ENCODE measurements at places on chromosomes 2 and 18.

DNA sequence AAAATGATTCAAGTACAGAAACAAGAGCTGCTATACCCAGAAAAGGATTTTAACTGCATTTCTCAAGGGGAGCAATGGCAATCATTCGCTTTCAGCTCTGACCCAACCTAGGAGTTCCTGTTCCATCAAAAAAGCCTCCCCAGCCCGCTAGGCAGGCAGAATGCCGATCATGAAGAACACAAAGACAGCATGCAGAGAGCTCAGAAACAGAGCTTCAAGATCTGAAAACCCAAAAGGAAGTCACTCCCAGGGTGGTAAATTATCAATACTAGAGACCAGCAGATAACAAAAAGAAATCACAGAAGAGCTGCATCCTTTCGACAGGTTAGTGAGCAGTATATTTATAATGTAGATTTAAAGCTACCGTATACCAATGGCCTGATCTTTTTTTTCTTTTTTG lies 84.8 kb upstream of the CRIM1 start:
- no peak for DNase-seq

GRCh38 chr2:18311420-18312195 lies 248.8 kb downstream of the RDH14 start:
- no peak for DNase-seq

- DNase-seq = no peak
Observed at GRCh38 chr2:105473011-105473410, 74.2 kb upstream of the FHL2 start.

DNA sequence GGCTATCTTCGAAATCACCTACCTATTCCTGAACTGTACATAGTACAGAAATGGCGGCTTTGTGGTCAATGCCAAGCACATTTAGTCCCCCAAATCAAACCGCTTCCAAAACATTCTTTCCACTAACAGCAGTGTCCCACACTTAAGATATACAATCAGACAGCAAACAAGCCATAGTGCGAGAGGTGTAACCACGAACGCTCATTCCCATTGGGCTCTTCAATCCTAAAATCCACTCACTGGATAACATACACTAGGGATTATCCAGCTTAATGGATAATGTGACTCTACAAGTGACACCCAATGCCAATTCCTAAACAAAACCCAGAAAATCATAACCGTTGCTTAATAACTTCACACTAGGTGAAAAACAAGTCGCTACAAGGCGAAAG lies 2.0 kb downstream of the XPO1 start:
- DNase-seq = no peak

DNA sequence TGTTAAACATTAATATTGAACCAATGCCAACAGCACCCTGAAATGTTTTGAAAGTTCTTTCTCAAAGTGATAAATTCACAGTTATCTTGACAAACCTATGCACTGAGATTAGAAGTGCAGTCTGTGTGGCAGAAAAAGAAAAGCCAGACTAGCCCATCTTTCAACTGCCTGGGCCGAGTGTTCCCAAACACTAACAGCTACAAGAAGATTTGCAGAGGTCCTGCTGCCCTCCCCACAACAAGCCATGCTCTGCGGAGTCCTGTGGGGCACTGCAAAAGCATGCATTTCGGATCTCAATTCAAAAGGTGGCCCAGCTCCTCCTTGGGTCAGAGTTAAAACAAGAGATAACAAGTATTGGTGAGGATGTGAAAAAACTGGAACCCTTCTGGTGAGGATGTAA lies 208.4 kb upstream of the TMEM200C start:
- no peak for DNase-seq

- DNase-seq = no peak
Observed at GRCh38 chr18:77038182-77038858, 94.3 kb downstream of the MBP start.

DNA sequence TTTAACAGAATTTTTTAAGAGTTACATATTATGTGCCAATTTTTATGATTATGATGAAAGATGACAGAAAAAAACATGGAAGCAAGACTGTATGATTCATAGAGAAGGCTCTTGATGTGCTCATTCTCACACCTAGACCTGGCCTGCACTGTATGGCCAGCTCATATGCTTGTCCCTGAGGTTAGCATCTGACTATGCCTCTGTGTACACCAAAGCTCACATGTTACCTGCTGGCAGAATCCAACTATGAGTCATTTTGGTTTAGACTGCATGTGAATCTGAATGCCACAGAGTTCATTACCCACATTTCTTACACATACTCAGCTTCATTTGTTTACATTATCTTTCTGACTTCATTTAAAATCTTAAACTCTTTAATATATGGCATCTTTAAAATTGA lies 139.0 kb downstream of the DSC3 start:
- no peak for DNase-seq

- DNase-seq = no peak
Observed at GRCh38 chr2:16059393-16060016, 119.2 kb downstream of the MYCN start.

- DNase-seq = no peak
Observed at GRCh38 chr2:237487496-237487895, 445 bp downstream of the MLPH start.

- no peak for DNase-seq
Observed at GRCh38 chr2:39703181-39703872, 37.6 kb downstream of the TMEM178A start.

GRCh38 chr2:118611691-118612090 lies 235.8 kb downstream of the EN1 start:
- no peak for DNase-seq

DNA sequence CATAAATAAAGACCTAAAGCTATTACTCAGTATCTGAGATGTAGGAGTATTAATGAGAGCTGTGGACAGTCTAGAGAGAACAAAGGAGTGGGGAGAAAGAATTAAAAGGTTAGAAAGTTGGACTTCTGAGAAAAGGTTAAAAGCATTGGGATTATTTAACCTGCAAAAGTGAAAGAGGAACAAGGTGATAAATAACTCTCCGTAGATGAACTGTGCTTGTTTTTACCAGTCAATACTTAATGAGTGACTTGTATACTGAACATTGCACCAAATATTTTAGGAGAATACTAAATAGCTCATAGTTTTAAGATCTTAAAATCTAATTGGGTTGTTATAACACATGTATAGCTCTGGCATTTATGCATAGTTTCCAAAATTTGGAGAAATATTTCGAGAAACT lies 137.5 kb downstream of the GPD2 start:
- no peak for DNase-seq

DNA sequence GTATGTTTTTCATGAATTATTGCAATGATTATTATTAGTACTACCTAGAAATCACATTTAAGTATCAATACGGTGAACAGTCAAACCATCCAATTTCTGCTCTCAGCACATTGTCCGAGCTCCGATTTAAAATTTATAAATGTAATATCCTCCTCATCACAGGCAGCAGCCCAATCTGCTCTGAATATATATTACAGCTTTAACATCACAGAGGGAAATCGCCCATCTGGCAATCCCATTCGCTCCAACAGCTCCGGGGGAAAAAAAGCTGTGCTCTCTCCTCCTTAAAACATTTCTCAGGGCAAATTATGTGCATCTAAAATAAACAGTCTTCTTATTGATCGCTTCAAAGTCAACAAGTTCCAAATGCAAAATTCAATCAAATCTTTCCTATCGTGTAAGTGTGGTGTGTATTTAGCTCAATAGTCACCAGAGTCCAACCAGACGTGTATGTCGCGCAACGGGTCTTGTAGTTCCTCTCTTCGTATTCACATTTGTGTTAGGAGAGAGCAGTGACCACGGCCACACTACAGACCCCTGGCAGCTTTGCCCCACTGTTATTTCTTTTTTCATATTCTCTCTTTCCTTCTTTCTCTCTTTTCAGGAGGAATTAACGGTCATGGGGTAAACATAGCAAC lies 2.4 kb downstream of the FIGN start:
- DNase-seq = no peak

DNA sequence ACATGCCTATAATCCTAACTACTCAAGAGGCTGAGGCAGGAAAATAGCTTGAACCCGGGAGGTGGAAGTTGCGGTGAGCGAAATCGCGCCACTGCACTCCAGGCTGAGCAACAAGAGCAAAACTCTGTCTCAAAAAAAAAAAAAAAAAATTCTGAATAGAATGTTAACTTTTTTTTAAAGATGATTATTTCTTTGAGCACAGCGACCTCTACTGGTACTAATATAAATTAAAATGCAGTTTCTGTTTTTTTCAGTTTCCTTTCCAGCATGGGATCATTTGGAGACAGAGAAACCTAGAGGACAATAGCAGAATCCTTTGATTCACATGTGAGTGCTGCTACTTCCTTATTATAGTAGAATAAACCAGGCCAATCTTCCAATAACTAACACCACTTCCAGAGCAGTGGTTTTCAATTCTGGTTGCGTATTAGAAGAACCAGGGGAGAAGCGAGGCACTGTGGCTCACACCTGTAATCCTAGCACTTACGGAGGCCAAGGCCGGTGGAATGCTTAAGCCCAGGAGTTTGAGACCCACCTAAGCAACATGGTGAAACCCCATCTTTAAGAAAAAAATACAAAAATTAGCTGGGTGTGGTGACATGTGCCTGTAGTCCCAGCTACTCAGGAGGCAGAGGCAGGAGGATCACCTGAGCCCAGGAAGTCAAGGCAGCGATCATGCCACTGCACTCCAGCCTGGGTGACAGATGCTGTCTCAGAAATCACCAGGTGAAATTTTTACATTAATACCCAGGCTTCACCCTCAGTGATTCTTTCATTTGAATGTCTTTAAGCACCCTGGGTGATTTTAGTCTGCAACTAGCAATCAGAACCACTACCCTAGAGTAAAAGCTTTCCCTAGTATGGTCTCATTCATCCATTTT lies 10.1 kb downstream of the SRSF7 start:
- no peak for DNase-seq

DNA sequence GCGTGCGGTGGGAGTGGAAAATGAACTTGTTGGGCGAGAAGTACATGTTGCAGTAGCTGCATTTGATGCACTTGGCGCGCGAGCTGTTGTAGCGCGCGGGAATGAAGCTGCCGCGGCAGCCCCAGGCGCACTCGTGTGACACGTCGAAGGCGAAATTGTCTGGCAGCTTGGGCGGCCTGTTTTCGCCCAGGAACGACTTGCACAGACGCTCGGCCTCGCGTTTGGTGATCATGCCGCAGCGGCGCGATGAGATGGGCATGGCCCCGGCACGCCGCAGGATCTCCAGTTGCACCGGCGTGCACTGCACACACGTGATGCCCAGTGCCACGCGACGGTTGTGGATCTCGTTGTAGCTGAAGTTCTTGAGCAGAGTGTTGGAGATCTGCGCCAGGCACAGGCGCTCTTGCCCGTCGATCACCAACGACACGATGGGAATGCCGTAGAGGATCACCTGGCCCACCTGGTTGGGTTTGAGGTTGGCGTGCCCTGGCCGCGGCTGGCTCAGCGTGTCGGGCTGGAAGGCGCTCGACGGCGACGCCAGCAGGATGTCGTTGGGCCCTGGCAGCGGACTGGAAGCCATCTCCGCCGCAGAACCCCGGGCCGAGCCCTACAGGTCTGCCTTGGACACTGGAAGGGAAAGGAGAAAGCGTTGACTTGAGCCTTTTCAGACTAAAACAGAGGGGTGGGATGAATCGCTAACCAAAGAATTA lies 2.7 kb downstream of the SKOR2 start:
- DNase-seq = no peak

GRCh38 chr2:189157456-189157855 lies 22.1 kb downstream of the COL5A2 start:
- DNase-seq = no peak

DNA sequence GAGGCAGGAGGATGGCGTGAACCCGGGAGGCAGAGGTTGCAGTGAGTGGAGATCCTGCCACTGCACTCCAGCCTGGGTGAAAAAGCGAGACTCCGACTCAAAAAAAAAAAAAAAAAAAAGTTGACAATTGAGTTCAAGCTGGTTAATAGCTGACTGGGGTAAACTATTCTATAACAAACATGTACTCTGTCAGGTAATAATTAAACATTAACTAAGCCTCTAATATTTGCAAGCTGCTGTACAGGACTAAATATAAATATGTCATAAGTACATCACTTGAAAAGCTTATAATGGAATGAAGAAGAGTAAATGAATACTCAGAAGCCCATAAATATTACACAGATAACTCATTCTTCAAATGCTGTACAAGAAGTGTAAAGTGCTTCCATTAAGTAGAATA lies 190.4 kb upstream of the CRIM1 start:
- no peak for DNase-seq

GRCh38 chr2:239688122-239688681 lies 287.4 kb upstream of the HDAC4 start:
- no peak for DNase-seq

DNA sequence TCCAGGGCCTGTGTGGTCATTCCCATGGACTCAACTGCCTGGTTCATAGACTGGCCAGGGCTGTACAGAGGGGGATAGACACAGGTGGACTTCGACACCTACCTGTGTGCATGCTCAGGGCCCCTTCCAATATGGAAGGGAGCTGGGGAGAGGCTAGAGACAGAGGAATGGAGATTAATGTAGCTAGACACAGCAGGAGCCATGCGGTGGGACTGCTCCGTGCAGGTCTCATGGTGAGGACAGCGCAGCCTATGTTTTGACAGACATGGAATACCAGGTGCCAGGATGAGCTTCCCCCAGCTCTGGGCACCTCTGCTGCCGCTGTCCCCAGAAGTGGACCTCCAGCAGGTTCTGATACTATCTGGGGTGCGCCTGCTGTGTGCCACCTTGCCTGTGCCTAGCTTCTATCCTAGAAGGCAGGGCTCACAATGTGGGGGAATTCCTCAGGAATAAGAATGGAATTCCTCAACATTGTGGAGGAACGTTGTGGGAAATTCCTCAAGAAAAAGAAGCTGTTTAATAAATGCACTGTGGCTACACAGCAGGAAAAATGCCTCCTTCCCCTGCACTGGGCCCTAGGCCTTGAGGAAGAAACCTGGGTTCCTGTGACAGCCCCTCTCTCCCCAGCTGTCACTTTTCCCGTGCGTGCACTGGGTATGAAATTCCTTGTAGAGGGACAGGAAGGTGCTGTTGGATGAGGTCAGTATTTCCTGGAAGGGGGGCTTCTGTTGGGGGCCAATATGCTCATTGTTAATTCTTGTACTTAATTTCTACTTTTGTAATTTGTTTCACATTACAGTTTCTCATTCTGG lies 7.3 kb downstream of the IL1R1 start:
- DNase-seq = no peak

- DNase-seq = no peak
Observed at GRCh38 chr2:198143793-198144192, 339.4 kb downstream of the PLCL1 start.

- DNase-seq = peak; percentile 14
Observed at GRCh38 chr2:157897106-157897971, 21.2 kb upstream of the ACVR1 start.

- peak; percentile 27 for DNase-seq
Observed at GRCh38 chr2:72137498-72138010, 10.1 kb downstream of the CYP26B1 start.
